IPS-NIHi11 (cell line): ENCODE measurements at places on chromosomes 3 and 15.

DNA sequence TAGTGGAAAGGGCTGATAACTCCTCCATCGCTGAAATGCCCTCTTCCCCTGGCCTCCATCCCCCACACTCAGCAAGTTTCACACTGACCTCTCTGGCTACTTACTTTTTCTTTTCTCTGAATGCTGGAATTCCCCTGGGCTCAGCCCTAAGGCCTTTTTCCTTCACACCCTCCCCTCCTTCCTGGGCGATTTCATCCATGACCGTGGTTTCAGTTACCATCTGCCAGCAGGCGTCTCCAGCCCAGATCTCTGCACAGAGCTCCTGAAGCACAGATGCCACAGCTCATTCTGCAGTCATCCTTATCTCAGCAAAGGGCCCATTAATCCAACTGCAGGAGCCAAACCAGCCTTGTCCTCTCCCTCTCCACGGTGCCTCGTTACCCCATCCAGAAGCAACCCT lies 114.0 kb downstream of the RFTN1 start:
- DNase-seq = peak; percentile 28

- peak; percentile 66 for DNase-seq
These were observed 1.5 kb upstream of the MAPKBP1 start for GRCh38 chr15:41772720-41773331.

- no peak for DNase-seq
These were observed 53.3 kb downstream of the ZNF385D start for GRCh38 chr3:21697707-21698106.

GRCh38 chr3:122961146-122961545 lies 66.4 kb downstream of the SEMA5B start:
- no peak for DNase-seq

DNA sequence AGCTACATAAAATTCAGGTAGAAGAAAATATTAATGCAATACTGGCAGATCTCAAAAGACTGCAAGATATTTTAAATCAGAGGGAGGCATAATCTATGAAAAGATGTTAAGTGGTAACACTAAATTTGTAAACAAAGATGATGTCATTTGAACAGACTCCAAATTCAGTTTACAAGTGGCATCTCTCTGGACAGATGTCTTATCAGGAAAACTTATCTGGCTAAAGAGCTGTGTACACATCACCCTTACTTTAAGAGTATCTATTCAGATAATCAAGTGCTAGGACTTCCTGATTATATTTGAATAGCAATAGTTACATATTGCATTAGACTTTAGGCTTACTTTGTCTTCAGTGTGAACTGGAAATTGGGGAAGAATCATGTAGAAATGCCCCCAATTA lies 231.5 kb downstream of the WDR72 start:
- DNase-seq = no peak

- DNase-seq = no peak
These were observed 77.4 kb downstream of the STAC start for GRCh38 chr3:36457667-36458066.

- DNase-seq = no peak
These were observed 1.2 kb downstream of the NR2C2 start for GRCh38 chr3:14948609-14949038.

GRCh38 chr3:106161246-106161645 lies 292.4 kb upstream of the CBLB start:
- no peak for DNase-seq
